ENCODE measurements at places on chromosomes 3 and 15.

- DNase-seq = no peak
These were observed 16.6 kb upstream of the ARHGEF3 start for GRCh38 chr3:56818156-56818985.

- no peak for DNase-seq
These were observed 58.0 kb downstream of the ATP13A4 start for GRCh38 chr3:193496658-193497057.

GRCh38 chr15:96119734-96120133, 210.8 kb upstream of the NR2F2 start:
- no peak for DNase-seq

- peak; percentile 85 for DNase-seq
These were observed 181.0 kb downstream of the VPS13C start for GRCh38 chr15:61879219-61879618.

- DNase-seq = no peak
These were observed 70.2 kb downstream of the APBA2 start for GRCh38 chr15:28955993-28956421.

DNA sequence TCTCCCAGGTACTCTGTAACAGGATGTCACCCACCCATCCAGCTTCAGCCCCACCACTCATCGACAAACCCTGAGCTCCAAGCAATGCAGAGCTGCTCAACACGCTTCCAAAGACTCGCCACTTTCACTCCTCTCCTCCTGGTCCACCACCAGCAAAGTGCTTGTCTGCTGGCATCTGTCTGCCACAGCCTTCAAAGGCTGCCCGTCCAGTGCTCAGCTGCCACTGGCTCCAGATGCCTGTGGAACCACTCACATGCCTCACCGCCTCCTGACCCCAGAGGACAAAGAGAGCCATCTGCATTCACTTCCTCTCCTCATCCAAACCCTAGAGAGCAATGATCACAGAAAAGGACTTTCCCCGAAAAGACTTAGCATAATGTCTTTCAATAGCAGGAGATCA, 109.5 kb upstream of the OCA2 start:
- no peak for DNase-seq

DNA sequence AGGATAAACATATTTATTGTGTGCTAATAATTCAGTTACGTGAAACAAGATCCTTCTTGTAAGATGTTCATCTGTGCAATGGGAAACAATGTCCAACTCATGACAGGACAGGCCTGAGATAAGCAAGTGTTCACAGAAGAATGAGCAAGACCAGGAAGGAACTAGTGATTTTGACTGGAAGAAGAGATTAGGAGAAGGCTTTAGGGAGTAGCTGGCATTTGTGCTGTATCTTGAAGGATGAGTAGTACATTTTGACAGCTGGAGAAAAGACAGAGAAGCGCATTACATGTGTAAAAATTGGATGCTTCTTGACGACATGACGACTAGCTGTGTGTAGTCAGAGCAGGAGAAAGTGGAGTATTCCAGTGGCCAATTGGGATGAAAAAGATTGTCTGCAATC, 48.4 kb downstream of the GBE1 start:
- no peak for DNase-seq
